ENCODE measurements at places on chromosomes 2 and 18.
A peak's percentile ranks its signal among the peaks of the same experiment; 100 is the strongest.

- no peak for DNase-seq
Measured at GRCh38 chr18:62644773-62645172, 70.6 kb upstream of the PHLPP1 start.

GRCh38 chr2:71861186-71862160 lies 286.2 kb downstream of the CYP26B1 start:
- no peak for DNase-seq

DNA sequence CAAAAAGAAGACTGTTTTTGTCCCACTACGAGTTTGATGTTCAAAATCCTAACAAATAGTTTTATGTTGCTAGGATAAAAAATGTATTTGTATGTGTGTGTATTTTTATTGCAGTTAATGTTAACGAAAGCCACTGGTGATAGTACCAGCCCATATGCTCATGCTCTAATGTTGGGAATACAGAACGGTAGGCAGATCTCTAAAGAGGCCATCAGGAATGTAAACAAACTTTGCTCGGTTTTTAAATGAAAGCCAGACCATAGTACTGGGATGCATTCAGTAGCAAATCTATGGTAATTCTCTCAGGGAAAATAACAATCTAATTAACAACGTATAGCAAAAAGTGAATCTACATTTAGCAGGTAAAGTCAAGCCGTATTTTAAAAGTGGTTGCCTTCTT lies 208.1 kb downstream of the NEDD4L start:
- DNase-seq = no peak

DNA sequence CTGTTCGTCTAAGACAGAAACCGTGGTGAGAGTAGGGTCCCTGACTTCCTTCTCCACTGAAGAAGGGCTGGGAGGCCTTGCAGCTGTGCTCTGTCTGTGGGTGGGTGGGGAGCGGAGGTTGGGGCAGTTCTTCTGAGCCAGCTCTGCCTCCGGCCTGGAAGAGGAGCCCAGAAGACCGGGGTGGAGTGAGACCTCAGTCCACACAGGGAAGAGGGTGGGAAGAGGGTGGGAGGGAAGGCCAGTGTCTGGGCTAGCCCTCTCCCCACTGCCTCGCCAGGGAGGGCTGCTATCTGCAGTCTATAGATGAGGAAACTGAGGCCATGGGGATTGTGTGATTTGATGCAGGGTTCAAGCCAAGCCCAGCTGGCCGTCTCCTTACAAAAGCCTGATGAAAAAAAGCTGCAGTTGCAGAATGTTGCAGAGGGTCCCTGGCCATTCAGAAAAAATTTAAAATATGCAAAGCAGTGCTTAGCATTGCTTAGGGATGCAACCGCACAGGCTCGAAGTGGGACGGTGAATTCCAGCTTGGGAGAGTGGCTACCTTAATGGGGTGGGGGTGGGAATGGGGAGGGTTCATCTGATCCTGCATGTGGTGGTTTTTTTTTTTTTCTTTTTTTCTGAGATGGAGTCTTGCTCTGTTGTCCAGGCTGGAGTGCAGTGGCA lies 181.6 kb upstream of the HS6ST1 start:
- DNase-seq = no peak

DNA sequence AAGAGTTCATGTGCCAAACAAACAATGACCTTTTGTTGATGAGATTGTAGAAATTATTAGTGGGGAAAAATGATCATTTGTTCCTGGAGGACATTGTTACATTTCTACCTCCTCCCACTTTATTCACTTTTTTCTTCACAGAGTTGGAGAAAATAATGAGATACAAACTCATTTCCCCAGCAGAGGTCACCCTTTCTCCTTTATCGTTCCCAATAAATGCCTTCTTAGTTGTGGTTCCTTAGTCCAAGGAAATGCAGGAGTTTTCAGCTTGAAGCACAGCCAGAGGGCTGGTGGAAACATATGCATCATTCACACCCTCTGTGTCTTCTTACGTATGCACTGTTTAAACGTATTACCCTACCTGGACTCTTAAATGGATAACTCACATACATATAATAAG lies 108.8 kb downstream of the SLC4A3 start:
- DNase-seq = peak; percentile 33

GRCh38 chr2:72993147-72993932 lies 76.0 kb downstream of the EMX1 start:
- DNase-seq = peak; percentile 83

- DNase-seq = no peak
Measured at GRCh38 chr18:40355726-40356125, 1599.3 kb upstream of the PIK3C3 start.

GRCh38 chr2:46534589-46534988 lies 55.2 kb downstream of the TMEM247 start:
- DNase-seq = peak; percentile 41
